8988T (cell line): ENCODE measurements at places on chromosomes 4 and X.
A peak's percentile ranks its signal among the peaks of the same experiment; 100 is the strongest.

DNA sequence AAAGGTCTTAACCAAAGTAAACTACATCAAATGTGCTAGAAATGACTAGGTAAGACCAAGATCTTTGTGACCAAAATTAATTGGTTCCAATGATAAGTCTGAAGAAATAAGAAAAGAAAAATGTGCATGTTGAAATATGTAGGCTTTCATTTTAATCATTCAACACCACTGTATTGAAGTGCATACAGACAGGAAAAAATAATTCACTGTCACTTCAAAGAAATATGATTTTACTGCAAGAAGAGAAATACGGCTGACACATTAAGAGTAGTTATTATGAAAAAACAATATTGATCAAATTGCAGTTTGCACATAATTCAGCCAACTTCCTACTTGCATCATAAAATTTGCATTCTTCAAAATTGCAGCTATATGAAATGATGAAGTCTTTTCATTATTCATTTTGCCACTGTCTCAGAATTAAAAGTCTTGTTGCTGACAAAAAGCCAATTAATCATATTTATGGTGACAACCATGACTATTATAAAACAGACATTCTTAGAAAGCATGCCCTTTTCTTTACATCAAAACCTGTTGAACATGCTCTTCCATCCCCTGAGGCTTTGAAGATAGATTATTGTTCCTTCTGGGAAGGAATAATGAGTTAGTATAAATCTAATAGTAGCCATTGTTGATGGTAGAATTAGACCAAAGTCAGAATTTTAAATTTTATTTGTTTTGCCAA is 405.9 kb upstream of the MAD2L1 start:
- DNase-seq = no peak

GRCh38 chr4:87882321-87882720 is 49.6 kb downstream of the MEPE start:
- DNase-seq = no peak

- DNase-seq = no peak
Observed at GRCh38 chr4:112523008-112523721, 7.2 kb upstream of the NEUROG2 start.

GRCh38 chr4:87805971-87806370 is 6.6 kb downstream of the IBSP start:
- DNase-seq = no peak

DNA sequence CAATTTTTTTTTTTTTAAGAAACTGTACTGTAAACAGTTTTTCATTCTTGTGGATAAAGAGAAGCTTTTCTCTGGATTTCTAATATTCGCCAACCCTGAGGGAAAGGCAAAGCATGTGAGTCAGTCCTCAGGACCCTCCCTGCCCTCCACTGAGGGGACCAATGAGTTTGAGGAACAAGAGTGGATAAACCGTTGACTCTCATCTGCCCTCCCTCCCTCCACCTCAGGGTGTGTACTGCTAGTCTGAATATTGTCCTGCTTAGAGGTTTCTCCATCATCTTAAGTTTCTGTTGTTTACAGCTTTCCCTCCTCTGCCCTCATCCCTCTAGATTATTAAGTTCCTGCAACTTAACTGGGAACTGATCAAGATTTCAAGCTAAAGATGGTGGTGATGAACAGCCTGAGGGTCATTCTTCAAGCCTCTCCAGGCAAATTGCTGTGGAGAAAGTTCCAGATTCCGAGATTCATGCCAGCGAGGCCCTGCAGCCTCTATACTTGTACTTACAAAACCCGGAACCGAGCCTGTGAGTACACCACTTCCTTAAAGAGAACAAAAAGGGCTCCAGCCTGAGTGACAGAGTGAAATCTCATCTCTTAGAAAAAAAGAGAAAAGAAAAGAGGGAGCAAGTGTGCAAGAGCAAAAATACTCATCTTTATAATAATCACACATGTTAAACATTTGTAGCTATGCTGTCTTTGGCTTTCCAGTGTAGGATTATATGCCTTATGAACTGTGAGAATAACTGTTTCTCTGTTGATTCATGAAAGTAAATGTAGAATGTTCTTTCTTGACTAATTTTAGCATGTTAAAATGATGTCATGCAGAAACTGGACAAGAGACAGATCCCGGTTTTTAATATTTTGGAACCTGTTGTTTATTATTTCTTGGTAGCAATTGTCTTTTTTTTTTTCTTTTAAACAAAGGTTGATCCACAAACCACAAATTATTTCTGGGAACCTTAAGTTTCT is 11.9 kb downstream of the CA5B start:
- DNase-seq = no peak

DNA sequence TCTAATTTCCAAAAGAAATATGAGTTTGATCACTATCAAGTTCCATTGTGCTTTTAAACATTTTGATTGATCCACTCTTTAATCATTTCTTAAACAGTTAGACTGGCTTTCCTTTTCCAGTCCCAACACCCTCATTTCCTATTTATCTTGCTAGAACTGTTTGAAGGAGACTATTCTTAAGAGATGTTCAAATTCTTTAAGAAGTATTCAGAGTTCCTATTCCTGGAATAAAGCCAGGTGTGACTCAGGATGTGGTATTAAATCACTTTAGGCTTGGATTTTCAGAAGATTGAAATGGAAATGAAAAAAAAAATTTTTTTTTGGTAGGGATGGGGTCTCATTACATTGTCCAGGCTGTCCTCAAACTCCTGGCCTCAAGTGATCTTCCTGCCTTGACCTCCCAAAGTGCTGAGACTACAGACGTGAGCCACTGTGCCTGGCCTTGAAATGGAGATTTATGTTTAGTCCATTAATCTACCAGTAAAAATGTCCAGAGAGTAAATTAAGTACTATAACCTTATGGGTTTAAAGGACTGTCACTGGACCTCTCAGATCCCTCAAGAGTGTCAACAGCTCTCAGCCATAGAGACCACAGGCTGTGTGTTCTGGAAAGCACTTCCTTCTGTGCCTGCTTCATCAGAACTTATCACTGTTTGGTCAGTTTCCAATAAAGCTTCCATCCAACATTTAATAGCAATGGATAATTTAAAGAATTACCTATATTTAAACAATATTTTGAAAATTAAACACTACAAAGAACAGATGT is 90.7 kb downstream of the CDS1 start:
- peak; percentile 17 for DNase-seq

DNA sequence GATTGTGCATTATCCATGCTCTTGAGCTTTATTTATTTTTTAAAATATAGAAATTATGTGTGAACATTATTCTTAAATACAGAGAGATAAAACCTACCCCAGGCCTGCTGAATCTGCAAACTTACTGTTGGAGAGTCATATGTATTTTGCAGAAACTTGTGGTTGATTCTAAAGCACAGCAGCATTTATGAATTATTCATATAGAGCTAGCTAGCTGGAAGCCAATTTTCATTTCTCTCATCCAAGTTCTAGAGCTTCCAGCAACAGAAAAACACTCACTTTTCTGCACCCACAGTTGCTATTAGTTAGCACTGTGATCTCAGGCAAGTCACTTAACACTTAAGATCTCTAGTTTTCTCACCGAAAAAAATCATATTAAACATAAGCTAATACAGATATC is 479.5 kb upstream of the FAM47C start:
- DNase-seq = no peak

GRCh38 chrX:39477031-39477761 is 620.6 kb downstream of the BCOR start:
- DNase-seq = no peak

GRCh38 chrX:103847174-103847870 is 15.3 kb upstream of the RAB9B start:
- DNase-seq = no peak

- no peak for DNase-seq
Observed at GRCh38 chrX:118423558-118423957, 72.1 kb upstream of the DOCK11 start.

DNA sequence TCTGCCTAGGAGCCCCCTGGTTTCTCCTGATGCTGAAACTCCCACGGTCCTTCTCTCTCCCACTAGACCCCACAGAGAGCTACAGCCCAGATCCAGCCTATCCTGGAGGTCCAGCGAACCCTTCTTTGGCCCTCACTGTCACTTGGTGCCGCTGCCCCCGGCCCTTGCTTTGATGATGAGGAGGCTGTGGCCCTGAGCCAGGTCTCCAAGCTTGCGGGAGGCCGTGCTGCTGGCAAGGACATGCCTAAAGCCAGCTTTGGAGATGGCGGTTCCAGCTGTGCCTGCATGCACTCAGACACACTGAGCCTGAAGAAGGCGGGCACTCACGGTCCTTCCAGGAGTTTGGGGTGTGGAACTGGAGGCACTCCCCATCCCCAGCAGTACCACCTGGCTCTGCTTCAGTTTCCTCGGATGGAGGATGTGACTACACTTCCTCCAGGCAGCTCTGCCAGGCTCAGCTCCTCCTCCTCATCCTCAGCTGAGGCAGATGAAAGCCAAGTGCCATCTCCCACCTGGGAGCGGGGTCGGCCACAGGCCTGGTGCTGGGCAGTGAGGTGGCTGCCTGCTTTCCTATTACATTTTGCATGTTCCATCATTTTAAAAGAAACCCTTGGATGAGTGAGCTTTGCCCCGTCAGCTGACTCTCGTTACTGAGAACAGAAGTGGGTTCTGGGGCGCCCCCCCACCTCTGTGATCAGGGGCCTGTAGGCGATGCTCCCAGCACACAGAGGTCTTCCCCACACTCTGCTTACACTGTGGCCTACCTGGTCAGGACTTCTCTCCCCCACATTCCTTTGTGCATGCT is 9.0 kb downstream of the TNIP2 start:
- no peak for DNase-seq

DNA sequence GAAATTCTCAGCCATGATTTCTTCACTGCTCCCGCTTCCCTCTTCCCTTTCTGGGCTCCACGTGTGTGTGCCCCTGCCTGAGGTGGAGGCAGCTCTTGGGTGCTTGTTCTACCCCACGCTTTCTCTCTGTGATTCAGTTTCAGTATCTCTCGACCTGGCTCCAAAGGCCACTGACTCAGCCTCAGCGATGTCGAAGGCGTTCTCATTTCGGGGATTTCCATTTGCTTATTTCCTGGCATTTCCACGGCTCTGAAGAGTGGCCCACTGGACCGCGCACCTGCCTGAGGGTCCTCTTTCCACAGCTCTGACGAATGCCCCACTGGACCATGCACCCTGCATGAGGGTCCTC is 52.4 kb downstream of the GAK start:
- no peak for DNase-seq

DNA sequence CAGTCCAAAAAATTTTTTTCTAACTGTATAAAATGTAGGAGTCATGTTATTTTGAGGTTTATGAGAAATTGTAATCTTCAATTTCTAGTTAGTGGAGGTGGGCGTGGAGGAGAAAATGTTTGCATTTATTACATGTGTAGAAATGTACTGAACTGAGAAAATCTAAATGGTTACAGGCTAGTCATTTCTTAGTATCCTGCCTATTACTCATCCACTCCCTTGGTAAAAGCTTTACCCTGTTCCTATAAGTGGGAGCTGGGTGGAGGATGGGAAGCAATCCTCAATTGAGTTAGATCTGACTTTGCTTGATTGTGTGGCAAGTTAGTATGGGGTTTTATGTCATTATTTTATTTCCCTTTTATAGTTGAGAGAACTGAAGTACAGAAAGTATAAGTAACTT is 73.8 kb downstream of the POLA1 start:
- no peak for DNase-seq

DNA sequence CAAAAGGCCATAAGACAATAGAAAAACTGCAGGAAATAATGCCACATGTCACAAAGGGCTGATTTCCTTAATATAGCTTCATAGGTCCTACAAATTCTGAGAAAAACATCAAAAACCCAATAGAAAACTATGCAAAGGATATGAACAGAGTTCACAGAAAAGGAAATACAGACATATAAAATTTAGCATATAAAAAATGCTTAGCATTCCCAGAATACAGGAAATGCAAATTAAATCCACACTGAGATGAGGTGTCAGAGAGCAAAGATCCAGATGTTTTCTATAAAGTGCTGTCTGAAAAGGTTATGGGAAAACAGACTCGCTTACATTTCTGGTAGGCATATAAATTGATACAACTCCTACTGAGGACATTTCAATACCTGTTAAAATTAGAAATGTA is 33.8 kb downstream of the TXK start:
- no peak for DNase-seq

- DNase-seq = no peak
Observed at GRCh38 chr4:94960708-94961107, 203.0 kb downstream of the BMPR1B start.

DNA sequence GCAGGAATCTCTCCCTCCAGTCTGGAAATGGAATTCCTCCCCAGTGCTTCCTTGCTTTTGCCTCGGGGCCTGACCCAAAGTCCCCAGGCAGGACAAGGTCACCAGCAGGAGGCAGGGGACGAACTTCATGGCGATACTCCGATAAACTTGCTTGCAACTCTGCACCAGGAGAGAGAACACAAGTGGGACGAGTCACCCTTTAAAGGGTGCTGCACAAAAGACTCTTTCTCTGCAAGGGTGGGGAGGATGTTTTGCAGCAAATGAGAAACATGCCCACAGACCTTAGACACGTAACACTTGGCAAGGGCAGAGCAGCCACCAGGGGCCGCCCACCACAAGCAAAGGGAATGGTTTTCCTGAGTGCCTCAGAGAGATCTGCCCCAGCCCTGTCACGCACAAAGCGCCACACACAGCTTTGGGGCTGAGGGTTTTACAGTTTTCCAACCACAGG is at the start of gene FGFBP2:
Gene FGFBP2 (minus strand): TSS at position 175 of the 451 bp plus-strand sequence. CDS start 46 bp downstream, at position 129.
- peak; percentile 63 for DNase-seq

DNA sequence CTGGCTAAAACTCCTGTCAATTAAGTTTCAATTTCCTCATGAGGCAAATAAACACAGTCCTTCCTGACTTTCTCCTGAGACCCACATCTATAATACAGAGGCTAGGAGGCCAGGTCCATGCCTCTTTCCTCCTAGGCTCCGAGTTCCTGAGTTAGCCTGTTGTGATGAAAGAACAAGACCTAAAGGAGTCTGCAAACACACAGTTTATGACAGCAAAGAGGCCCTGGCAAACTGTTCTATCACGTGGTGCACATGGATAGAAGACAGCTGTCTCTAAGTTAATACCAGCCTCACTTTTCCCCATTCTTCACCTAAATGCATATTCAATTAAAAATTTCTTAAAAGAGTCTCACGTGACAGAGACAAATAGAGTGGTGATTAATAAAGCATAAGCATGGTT is 145.2 kb downstream of the TET2 start:
- DNase-seq = no peak

GRCh38 chr4:64001229-64001898 is 407.9 kb downstream of the TECRL start:
- DNase-seq = no peak

- DNase-seq = no peak
Observed at GRCh38 chrX:55640854-55641253, 17.7 kb downstream of the FOXR2 start.

- DNase-seq = no peak
Observed at GRCh38 chr4:145130788-145131399, 32.8 kb downstream of the ABCE1 start.

DNA sequence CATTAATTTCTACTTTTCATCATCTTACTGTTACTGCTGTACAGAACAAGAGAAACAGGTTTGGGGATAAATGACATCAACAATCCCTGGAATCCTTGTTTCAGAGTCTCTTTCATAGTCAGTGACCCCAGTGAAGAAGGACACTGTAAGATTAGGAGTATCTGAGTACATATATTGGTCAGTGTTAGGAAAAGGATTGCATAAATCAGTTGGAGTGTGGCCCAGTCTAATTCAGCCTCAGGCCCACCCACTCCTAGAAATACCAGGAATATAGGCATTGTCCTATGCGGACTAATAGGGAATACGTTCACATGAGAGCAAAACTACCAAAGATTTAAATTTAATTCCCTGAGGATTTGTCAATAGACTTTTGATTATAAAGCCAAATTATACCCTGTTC is 237.8 kb downstream of the LDB2 start:
- no peak for DNase-seq

- DNase-seq = no peak
Observed at GRCh38 chrX:40424259-40424658, 156.5 kb upstream of the ATP6AP2 start.
